ENCODE measurements at places on chromosomes 7 and 10.

DNA sequence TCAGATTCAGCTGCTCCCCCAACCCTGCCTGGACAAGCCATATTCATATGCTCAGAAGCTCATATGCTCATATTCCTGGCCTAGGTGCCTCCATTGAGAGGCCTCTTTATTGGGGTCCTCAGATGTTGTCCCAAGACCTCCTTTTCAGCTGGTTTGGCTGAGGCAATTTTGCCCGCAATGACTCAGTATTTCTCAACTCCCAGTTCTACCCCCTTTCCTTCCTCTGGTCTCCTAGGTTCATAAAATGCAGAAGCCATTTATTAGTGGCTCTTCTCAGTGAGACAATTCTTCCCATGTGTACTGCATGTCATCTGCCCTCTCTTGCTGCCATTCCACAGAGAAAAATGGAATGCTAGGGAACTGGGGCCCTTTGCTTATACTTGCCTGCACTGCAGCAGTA, 110.7 kb downstream of the INHBA start:
- no peaks in the 10 kb centered on the region for H3K27me3 ChIP-seq
- H3K36me3 ChIP-seq: no peaks in the 10 kb centered on the region
- H3K27ac ChIP-seq: no peak overlapping the region
- H3K4me1 ChIP-seq: no peaks in the 10 kb centered on the region

GRCh38 chr7:33497051-33497450, 367.7 kb downstream of the BBS9 start:
- H3K27me3 ChIP-seq: no peaks in the 10 kb centered on the region
- H3K27ac ChIP-seq: no peak overlapping the region
- no peak for DNase-seq
- no peaks in the 10 kb centered on the region for H3K36me3 ChIP-seq

GRCh38 chr10:25405871-25406270, 231.1 kb downstream of the GPR158 start:
- no peak overlapping the region for H3K27ac ChIP-seq
- H3K36me3 ChIP-seq: no peaks in the 10 kb centered on the region
- DNase-seq: no peak
- H3K4me3 ChIP-seq: no peak overlapping the region

DNA sequence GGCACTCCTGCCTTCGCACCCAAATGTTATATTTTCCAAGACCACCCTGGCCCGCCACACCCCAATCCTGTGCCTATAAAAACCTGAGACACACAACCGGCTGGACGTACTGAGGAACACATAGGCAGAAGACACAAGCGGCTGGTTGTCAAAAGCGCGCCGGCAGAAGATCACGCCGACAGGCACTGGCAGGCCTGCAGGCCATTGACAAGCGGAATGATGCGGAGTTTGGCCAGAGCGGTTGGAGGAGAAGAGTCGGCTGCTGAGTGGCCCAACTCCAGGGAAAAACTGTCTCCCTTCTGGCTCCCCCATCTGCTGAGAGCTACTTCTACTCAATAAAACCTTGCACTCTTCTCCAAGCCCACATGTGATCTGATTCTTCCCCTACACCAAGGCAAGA, 39.7 kb upstream of the SAMD8 start:
- H3K27me3 ChIP-seq: no peaks in the 10 kb centered on the region
- DNase-seq: no peak
- no peaks in the 10 kb centered on the region for H3K36me3 ChIP-seq
- H3K4me3 ChIP-seq: no peak overlapping the region
- no peak overlapping the region for H3K27ac ChIP-seq

DNA sequence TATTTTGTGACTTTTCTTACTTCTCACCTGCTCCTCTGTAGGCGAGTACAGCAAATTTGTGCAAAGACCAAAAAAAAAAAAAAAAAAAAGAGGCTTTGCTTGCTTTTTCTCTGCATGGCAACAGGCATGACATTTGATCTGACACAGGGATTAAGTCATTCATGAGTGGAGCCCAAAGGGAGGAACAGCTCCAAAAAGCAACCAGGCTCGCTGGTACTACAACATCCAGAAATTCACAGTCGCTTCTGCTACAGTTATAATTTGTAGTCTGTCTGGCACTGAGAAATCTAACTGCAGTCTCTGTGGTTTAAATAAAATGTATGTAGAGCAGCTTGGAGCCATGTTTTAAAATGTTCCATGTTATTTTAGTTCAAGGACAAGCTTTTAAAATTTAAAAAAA, 31.7 kb downstream of the MKX start:
- no peak overlapping the region for H3K4me3 ChIP-seq
- peaks cover 2% of the 10 kb centered on the region for H3K4me1 ChIP-seq
- H3K27ac ChIP-seq: no peak overlapping the region
- H3K27me3 ChIP-seq: peaks cover 2% of the 10 kb centered on the region
- no peaks in the 10 kb centered on the region for H3K36me3 ChIP-seq
- no peak for DNase-seq

DNA sequence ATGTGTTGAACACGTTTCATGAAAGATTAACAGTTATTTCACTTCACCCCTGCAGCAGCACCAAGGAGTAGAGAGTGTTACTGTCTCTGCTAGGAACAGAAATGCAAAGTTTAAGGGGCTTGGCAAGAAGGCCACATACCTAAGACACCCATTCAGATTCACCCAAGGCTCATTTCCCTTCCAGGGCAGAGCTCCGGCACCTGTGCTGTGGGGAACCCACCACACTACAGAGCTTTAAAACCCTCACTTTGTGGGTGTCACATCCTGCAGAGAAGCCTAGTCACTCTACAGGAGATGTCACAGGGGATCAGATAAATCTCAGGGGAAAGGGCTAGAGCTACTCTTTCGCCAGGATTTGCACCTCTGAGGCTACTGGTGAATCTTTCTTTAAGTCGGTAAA, 176.1 kb upstream of the KLF6 start:
- H3K4me3 ChIP-seq: peak overlapping the region; percentile 85
- peak overlapping the region; percentile 93 for H3K27ac ChIP-seq
- H3K36me3 ChIP-seq: peaks cover 36% of the 10 kb centered on the region
- peak; percentile 67 for DNase-seq

GRCh38 chr7:153444641-153445040, 607.6 kb upstream of the DPP6 start:
- H3K4me1 ChIP-seq: no peaks in the 10 kb centered on the region
- no peak for DNase-seq
- no peaks in the 10 kb centered on the region for H3K27me3 ChIP-seq
- H3K27ac ChIP-seq: no peak overlapping the region
- no peaks in the 10 kb centered on the region for H3K36me3 ChIP-seq
- H3K4me3 ChIP-seq: no peak overlapping the region

DNA sequence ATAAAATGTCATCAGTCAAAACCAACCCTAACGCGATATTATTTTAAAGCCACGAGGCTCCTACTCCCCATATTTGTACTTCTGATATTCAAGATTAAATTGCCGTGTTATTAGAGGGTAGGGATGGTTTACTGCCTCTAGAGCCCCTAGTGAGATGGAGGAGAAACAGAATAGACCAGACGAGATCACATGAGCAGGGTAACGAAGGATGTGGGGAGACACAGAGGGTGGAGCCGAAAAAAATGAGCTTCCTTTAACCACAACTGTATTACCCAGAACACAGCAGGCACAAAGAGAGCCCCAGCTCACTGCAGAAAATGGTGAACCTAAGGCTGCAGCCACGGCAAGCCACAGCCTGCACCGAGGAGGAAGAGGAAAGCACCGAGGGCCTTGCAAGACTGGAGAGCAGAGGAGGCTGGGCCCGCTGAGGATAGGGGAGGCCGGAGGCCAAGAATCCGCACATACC, 14.3 kb downstream of the ZC3HAV1 start:
- no peaks in the 10 kb centered on the region for H3K27me3 ChIP-seq
- H3K4me3 ChIP-seq: peak overlapping the region; percentile 86
- peaks cover 81% of the 10 kb centered on the region for H3K4me1 ChIP-seq
- H3K36me3 ChIP-seq: peaks cover 63% of the 10 kb centered on the region
- H3K27ac ChIP-seq: peak overlapping the region; percentile 93

DNA sequence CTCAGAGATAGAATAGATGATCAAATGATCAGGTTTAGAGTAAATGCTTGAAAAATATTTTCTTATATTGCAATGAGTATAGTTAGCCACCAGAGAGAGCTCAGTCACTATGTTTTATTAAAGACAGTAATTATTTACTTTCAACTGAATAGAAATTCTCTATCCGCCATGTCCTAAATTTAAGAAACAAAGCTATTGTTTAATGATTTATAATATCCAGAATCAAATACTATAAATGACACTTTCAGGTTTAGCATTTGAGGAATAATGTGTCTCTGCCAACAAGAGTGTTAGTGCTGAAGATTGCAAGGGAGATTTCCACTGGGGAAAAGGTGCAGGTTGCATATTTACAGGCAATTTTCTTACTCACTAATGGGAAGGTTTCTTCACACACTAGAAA, 184.7 kb downstream of the DGKB start:
- H3K27ac ChIP-seq: no peak overlapping the region
- no peak overlapping the region for H3K4me3 ChIP-seq
- H3K27me3 ChIP-seq: no peaks in the 10 kb centered on the region
- H3K4me1 ChIP-seq: no peaks in the 10 kb centered on the region
- H3K36me3 ChIP-seq: no peaks in the 10 kb centered on the region

DNA sequence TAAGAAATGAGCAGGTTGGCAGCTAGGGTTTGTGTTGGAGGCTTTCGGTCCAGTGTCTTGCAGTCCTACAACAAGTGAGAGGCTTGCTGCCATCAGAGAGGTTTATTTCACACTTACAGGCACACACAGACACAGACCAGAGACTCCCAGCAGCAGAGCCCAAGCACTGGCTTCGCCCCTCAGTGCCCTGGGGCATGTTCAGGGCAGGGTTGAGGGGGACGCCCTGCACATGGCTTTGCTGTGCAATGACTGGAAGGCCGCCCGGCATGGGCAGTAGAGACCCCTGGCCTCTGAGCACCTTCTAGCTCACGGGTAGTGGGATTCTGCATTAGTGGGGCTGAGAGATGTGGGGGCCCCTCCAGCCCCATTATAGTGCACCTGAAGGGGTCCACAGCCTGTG, 3.8 kb downstream of the SPRN start:
- no peak for DNase-seq
- no peak overlapping the region for H3K4me3 ChIP-seq
- peaks cover 6% of the 10 kb centered on the region for H3K36me3 ChIP-seq
- H3K27me3 ChIP-seq: peaks cover 9% of the 10 kb centered on the region

GRCh38 chr7:16369855-16370254, 51.5 kb downstream of the CRPPA start:
- no peak for DNase-seq
- no peaks in the 10 kb centered on the region for H3K4me1 ChIP-seq

DNA sequence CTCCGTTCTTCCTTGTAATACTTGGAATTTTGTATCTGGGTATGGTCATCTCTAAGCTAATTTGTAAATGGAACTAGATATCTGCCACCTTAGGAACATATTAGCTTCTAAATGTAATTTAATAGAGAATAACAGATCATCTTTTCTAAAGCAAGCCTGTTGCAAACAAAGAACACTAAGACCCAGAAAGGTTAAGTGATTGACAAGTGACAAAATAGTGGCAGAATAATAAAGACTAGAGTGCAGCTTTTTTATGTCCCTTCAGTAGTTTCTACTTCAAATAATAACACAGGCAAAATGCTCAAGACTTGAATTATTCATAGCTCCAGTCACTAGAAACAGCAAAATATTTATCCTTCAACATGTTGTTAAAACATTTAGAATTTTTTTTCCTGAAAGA, 91.7 kb downstream of the MET start:
- no peak for DNase-seq
- no peak overlapping the region for H3K27ac ChIP-seq
- H3K4me3 ChIP-seq: no peak overlapping the region
- no peaks in the 10 kb centered on the region for H3K36me3 ChIP-seq

- H3K27me3 ChIP-seq: no peaks in the 10 kb centered on the region
- DNase-seq: no peak
- H3K36me3 ChIP-seq: no peaks in the 10 kb centered on the region
- H3K4me3 ChIP-seq: no peak overlapping the region
Observed at GRCh38 chr7:122488241-122488640, 183.7 kb upstream of the FEZF1 start.

DNA sequence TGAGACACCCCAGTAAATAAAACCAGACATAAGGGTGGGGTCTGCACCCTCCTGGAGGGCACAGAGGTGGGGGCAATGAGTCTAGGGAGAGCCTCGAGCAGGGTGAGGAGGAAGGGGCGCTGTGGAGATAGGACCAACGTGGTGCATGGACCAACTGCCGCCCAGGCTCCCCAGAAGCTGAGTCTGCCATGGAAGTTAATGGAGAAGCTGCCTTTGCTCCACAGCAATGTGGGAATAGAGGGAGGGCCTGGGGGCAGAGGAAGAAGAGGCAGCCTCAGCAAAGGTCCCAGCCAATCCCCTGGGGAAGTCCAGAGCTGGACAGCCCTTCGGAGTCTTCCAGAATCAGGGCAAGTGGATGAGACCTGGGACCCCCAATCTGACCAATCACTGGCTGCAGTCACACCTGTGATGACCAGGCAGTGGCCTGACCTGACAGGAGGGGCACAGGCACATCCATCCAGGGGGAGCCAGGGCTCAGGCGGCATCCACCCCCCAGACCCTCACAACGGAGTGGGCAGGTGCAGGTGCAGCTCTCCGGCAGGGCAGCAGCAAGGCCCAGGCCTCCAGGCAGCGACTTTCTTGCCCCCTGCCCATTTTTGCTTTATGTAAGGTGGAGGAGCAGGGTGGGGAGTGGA, 242.2 kb upstream of the PPP2R2D start:
- no peaks in the 10 kb centered on the region for H3K27me3 ChIP-seq
- H3K27ac ChIP-seq: no peak overlapping the region
- no peaks in the 10 kb centered on the region for H3K4me1 ChIP-seq

DNA sequence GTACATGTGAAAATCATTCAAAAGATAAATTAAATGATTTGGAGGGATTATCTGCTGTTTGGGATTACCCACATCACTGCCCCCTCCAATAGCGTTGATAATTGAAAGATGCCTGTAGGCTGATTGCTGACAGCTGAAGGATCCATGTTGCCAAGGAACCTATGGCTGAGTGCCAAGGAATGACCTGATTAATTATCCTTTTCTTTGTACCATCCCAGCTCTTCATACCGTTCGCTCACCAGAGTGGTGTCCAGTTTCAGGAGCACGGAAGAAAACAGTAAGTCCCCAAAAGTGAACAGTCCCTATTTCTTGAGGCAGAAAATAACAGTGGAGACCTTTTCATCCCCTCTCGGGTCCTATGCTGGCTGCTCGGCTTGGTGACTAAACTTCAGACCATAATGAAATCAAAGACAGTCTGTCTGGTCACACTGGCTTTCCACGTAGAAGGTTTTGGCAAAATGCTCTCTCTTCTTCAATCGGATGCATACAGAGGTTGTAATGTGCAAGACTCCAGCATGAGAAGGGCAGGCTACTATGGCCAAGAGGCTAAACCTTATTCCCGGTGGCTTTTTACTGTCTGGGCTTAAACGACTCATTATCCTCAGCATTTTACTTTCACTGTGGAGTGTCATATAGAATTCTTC, 108.8 kb downstream of the SPAG6 start:
- H3K4me3 ChIP-seq: no peak overlapping the region
- peaks cover 6% of the 10 kb centered on the region for H3K27me3 ChIP-seq

GRCh38 chr7:120055300-120055699, 217.7 kb upstream of the KCND2 start:
- no peak overlapping the region for H3K27ac ChIP-seq
- no peaks in the 10 kb centered on the region for H3K27me3 ChIP-seq
- DNase-seq: no peak
- no peaks in the 10 kb centered on the region for H3K36me3 ChIP-seq

DNA sequence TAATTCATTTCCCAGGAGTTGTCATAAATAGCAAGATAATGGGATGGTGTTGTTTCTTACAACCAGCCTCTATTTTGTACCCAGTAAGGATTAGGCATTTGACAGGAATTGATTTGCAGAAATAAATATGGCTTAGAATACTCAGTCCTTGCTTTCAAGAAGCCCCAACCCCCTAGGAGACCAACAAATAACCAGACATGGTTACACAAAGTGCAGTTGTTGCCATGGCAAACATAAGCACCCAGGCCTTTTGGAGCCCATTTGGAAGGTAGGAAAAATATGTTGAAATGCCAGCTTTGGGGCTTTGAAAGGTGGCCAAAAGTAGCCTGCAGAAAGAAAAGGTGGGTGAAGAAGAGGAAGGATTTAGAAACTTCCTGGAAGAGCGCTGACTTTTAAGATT, 397.5 kb downstream of the CDC14C start:
- H3K4me1 ChIP-seq: no peaks in the 10 kb centered on the region
- no peaks in the 10 kb centered on the region for H3K36me3 ChIP-seq
- no peaks in the 10 kb centered on the region for H3K27me3 ChIP-seq
